Lung (tissue), 17 donors: ENCODE measurements at places on chromosomes 12 and 14. TPM values are rescaled to one million over a fixed set of nuclear protein-coding genes. Genes with fewer than 3 reads are reported as not detected.
A peak's percentile ranks its signal among the peaks of the same experiment; 100 is the strongest.

GRCh38 chr12:19482551-19483109, 43.3 kb downstream of the AEBP2 start:
- no peak overlapping the region for H3K4me3 ChIP-seq
- peaks cover 14% of the 10 kb centered on the region for H3K4me1 ChIP-seq
- no peaks in the 10 kb centered on the region for H3K27me3 ChIP-seq
- H3K36me3 ChIP-seq: no peaks in the 10 kb centered on the region
- no peak for DNase-seq

- no peaks in the 10 kb centered on the region for H3K36me3 ChIP-seq
- no peak overlapping the region for H3K4me3 ChIP-seq
- no peaks in the 10 kb centered on the region for H3K27me3 ChIP-seq
These were observed 173.9 kb downstream of the NDUFA12 start for GRCh38 chr12:94829552-94829951.

- no peak overlapping the region for H3K4me3 ChIP-seq
- no peaks in the 10 kb centered on the region for H3K4me1 ChIP-seq
- no peaks in the 10 kb centered on the region for H3K36me3 ChIP-seq
- no peak overlapping the region for H3K27ac ChIP-seq
These were observed 210.8 kb downstream of the PCNX1 start for GRCh38 chr14:71117839-71118743.

The RNASE4 gene
- total RNA-seq: 51.9 TPM

The TAS2R10 gene
- total RNA-seq: 0.80 TPM

DNA sequence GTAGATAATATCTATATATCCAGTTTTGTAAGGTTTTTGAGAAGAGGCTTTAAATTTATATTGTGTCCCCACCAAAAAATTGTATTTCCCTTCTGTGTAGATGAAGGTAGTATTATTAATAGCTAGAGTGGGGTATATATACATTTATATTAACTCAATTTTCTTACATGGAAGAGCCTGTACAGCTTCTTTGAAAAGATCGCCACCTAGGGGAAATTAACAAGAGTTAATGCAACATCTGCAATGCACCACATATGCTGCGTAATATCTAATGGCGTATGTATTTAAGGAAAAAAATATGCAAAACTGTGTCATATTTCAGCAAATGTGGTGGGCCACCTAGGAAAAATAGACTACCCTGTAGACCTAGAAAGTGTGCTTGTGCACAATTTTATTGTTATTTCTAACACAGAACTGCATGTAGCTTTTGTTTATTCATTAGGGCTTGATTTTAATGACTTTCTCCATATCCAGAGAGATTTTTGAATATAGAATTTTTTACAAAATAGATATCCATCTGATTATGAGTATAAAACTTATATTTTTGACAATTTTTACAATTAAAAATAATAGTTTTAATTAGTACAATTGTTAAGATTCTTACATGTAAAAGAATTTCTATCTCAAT, 14.0 kb downstream of the CCER1 start:
- peak; percentile 78 for DNase-seq
- H3K36me3 ChIP-seq: no peaks in the 10 kb centered on the region
- H3K27me3 ChIP-seq: no peaks in the 10 kb centered on the region
